Activated CD4-positive, CD25-positive, alpha-beta regulatory T cell treated with anti-CD3 and anti-CD28 coated beads, Interleukin-2, amount 50 U/mL, for 72 hours (primary cell): ENCODE measurements at places on chromosomes 4 and X.

GRCh38 chr4:164931551-164932324 lies 45.7 kb downstream of the TRIM61 start:
- DNase-seq = no peak

GRCh38 chrX:34371754-34372153 lies 239.6 kb upstream of the FAM47A start:
- DNase-seq = no peak

DNA sequence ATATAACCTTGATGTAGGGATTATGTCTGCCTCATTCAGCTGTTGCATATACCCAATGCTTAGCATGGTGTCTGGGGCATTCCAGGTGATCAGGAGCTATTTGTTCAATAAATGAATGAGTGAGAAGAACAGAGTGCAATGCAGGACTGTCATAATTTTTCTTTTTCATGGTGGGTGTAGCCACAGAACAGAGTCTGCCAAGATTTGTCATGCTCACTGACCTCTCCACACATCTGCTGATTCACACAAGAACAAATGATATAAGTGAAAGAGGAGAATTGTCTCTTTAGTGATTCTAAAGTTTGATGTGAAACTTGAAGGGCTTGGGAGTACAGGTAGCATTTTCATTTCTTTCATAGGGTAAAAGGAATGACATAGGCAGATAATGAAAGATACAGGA lies 64.4 kb upstream of the TEX13D start:
- DNase-seq = no peak

GRCh38 chr4:73832651-73833237 lies 3.7 kb upstream of the CXCL6 start:
- no peak for DNase-seq

DNA sequence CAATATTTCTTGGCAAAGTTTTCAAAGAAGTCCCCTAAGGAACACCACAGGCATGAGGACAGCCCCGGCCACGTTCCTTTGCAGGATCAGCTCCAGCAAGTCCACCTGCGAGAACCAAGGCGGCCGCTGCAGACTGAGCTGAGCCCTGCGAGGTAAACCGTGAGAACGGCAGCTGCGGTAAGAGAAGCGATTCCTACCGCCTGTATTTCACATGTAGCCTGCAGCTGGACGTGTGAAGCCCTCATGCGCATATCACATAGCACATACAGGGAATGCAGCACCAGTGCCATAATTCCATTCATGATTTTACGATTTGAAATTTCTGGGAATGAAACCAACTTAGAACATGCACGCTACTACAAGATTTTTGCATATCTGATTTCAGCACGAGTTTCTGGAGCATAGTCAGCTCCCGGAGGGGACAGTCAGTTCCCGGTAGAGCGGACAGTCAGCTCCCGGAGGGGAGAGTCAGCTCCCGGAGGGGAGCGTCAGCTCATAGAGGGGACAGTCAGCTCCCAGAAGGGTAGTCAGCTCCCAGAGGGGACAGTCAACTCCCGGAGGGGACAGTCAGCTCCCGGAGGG lies 41.7 kb downstream of the FGFRL1 start:
- no peak for DNase-seq

GRCh38 chrX:134933248-134933647 lies 57.5 kb upstream of the SMIM10 start:
- DNase-seq = no peak
